Activated naive CD4-positive, alpha-beta T cell treated with Interleukin-2 at 50 U/mL for 16 hours (primary cell): ENCODE measurements at places on chromosomes 16 and 17.
A peak's percentile ranks its signal among the peaks of the same experiment; 100 is the strongest.

GRCh38 chr17:70120425-70120824, 45.4 kb downstream of the KCNJ16 start:
- DNase-seq: no peak

DNA sequence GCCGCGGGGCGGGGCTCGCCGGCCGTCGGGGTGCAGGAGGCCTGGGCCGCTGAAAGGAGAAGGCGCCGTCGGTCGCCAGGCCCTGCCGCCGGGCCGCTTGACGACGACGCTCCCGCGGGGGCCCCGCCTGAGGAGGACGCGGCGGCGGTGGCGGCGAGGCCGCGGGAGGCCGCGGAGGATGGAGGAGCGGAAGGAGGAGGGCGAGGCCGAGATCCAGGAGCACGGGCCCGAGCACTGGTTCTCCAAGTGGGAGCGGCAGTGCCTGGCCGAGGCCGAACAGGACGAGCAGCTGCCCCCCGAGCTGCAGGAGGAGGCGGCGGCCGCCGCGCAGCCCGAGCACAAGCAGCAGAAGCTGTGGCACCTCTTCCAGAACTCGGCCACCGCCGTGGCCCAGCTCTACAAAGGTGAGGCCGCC, 430 bp downstream of the HAPSTR1 start:
- DNase-seq: peak; percentile 52

DNA sequence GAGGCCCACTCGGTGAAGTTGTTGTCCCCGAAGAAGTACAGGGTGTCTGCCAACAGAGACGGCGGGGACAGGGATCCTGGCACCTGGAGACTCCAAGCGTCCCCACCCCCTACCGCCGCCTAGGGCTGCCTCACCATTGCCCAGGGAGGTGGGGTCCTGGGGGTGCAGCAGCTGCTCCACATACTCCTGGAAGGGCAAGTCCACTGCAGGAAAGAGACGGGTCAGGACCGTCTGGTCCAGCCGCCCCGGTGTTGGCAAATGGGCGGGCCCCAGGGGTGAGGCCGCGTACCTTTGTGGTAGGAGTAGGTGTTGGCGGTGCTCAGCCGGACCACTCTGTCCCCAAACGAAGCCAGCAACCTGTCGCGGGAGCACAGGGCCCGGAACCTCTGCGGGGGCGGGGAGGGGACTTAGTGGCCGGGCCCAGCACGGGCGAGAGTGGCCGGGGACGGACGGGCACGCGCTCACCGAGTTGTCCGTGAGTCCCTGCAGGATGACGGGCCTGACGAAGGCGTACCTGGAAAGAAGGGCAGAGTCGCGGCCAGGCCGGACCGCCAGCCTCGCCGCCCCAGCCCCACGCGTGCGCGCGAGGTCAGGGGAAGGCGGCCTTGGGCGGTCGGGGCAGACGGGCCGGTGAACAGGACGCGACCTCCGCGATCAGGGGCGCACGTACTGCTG, 601 bp downstream of the JMJD8 start:
- DNase-seq: no peak

GRCh38 chr16:89003831-89004208, 26.8 kb upstream of the CBFA2T3 start:
- no peak for DNase-seq

DNA sequence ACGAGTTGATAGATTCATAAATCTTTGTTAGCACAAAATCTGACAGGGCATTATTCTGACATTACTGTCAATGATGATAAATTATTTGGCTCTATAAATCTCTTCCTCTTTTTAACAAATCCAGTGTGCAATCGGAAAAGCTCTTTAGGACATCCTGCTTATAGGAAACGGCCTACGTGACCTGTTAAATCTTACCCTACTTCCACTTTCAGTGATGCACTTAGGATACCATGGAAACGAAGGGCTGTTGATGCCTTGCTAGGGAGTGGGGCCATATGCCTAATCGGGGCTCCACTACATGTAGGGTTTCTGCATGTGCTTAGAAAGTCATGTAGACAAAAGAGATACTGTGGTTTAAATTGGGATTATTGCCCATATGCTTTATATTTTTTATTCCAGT, 27.2 kb downstream of the ZNF594 start:
- DNase-seq: no peak

GRCh38 chr16:9800186-9800738, 382.0 kb downstream of the GRIN2A start:
- no peak for DNase-seq

DNA sequence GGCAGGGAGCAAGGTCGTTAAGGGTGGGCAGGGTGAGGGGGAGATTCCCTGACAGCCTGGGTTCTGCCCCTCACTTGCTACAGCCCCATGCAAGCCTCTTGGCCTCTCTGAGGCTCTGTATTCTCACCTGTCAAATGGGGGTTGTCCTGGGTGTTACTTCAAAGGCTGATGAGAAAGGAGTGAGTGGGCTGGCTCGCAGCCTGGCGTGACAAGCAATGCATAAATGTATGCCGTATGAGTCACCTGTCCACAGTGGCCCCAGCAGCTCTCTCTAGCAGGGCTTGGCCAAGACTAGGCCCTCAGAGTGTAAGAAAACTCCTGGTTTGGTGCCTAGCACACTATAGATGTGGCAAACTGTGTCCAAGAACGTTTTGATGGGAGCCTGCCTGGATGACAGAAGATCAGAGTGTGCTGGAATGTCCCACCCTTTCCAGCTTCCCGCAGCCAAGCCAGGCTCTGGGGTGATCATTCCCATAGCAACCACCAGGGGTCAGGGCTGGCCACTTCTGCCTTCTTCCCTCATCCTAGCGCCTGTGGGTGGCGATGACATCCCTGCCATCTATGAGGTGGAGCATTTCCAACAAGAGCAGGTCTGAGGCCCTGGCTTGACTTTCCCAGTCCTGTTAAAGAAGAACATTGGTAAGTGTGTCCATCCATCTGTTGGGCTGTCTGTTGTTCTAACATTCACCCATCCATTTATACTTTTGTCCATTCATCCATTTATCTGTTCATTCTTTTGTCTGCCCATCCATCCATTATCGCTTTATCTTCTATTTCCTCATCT, 37.2 kb upstream of the ADGRG1 start:
- DNase-seq: peak; percentile 79

DNA sequence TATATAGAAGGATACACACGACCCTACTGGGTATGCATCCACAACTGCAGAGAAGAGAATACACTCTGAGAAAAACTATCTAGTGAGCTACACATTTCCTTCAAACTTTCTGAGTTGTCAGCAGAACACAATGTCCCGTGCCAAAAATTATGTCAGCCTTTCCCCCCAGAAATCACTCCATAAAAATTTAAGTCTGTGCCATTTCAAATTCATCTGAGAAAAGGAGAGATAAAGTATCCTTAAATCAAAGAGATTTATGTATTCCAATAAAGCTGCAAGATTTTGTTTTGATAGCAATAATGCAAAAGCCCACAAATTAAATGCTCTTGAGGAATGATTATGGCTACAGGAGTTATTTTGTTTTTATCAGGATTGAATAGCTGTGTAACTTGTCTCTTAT, 760.1 kb downstream of the CDH11 start:
- DNase-seq: no peak
